ENCODE measurements at places on chromosomes 3 and 15.

- DNase-seq: no peak
Observed at GRCh38 chr3:130470126-130470525, 46.9 kb upstream of the COL6A6 start.

DNA sequence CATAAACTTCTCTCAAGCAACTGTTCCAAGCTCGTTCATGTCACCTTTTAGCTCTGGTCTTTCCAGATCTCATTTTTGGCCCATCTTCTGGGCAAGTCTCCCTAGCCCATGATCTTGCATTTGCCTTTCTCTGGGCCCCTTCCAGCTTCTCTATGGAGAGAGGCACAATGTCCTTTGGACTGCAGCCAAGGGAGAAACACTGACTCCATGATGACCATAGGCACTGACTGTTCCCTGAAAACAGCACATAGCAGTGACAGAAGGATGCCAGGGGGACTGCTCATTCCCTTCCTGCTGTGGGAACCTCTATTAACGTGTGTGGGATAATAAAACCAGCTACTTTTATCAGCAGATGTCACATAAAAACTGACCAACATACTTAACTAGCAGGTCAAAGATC, 60.3 kb downstream of the STRIT1 start:
- no peak for DNase-seq

DNA sequence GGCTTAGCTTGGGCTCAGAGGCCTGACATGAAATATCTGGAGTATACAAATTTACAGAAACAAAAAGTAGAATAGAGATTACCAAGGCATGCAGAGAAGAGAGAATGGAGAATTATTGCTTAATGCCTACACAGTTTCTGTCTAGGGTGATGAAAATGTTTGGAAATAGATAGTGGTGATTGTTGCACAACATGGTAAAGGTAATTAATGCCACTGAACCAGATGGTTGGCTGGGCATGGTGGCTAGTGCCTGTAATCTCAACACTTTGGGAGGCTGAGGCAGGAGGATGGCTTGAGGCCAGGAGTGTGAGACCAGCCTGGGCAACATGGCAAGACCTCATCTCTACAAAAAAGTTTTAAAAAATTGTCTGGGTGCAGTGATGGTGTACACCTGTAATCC, 46.6 kb upstream of the OSBPL11 start:
- no peak for DNase-seq

DNA sequence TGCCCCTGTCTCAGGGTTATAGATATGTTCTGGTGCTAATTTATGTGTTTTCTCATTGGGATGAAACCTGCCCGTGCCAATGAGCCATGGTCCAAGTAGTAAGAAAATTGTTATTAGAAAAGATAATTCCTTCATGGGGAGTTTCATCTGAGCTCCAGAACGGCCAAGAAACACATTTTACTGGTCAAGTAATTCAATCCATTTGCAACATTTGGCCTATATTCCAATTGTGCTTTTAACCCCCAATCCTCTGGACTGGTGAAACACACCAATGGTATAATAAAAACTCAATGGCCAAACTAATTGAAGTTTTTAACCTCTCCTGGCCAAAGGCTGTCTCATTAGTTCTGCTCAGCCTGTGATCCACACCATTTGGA, 53.7 kb upstream of the XCR1 start:
- DNase-seq: no peak

GRCh38 chr3:127646501-127647046, 17.6 kb downstream of the PODXL2 start:
- no peak for DNase-seq

GRCh38 chr15:55484917-55485672, 22.9 kb downstream of the DNAAF4 start:
- no peak for DNase-seq

DNA sequence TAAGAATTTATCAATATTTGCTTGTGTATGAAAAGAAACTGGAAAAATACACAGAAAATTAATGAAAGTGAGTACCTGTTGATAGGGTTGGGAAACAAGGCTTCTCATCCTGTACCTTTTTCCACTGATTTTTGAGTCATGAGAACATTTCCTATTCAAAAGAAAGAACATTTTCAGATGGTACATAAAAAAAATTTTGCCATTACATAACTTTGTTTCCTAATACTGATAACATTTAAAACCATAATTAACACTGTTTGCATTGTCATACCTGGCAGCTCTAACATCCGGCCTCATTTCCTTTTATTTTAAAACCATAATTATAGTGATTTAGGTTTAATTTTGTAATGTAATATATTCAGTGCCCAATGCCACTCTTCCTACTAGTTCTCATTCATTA, 11.7 kb downstream of the NKTR start:
- DNase-seq: no peak

DNA sequence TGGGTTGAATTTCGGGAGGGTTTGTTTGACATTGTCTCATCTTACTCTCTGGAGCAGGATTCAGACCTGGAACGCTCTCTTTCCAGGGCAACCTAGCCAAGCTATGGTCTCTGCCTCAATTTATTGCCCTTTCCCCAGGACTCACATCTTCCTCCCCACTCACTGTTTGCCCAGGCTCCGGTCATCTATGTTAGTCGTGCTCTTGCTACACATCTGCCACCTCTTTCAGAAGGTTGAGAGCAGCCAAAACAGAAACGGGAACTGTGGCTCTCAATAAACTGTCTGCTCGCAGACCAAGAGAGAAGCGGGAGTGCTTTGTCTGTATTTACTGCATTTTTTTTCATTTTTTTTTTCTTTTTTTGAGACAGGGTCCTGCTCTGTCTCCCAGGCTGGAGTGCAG, 81.6 kb downstream of the ST6GAL1 start:
- peak; percentile 69 for DNase-seq

GRCh38 chr3:14127516-14128161, 2.8 kb downstream of the TMEM43 start:
- no peak for DNase-seq
